ENCODE measurements at places on chromosomes 11 and 22.
A peak's percentile ranks its signal among the peaks of the same experiment; 100 is the strongest.

GRCh38 chr11:8387141-8387540 lies 123.5 kb upstream of the LMO1 start:
- DNase-seq = no peak

GRCh38 chr11:59040607-59041006 lies 45.5 kb upstream of the GLYATL1B start:
- no peak for DNase-seq

DNA sequence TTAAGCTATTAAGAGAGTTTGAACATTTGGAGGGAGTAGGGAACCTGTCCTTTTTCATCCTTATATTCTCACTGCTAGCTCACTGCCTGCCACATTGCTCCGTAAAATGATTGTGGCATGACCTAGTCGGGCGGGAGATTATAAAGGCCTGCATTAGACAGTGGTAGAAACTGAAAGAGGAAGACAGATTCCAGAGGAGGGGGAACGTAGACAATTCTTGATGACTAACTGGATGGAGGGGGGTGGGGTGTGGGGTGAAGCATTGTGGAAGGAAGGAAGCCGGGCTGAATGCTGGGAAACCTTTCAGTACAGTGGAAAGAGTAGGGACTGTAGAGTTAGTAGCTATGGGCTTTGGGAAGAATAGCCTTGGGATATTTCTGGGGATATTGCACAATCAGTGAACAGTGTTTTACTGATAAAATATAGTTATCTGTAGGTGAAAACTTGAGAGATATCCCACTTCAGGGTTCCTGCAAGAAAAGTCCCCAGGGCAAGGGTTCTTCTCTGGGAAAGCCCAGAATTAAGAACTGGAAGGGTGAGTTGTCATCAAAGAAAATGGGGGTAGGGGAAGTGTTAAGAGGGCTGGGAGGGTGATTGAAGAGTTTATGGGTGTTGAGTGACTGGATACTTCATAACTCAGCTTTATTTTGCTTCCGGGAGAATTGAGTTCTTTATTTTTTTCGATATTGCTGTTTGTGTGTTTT lies 2.1 kb downstream of the MED15 start:
- DNase-seq = no peak

DNA sequence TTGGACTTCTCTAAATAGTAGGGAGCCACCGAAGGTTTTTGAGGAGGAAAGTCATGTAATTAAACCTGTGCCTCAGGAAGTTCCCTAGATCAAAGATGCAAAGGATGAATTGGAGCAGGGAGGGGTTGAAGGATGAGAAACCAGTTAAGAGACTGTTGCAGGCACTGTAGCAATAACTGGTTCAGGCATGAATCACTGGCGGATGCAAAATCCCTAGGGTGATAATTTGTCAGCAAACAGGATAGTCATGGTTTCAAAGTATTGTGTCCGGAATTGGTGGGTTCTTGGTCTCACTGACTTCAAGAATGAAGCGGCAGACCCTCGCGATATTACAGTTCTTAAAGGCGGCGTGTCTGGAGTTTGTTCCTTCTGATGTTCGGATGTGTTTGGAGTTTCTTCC lies 19.9 kb downstream of the TRIOBP start:
- no peak for DNase-seq

- DNase-seq = no peak
Observed at GRCh38 chr11:87463486-87464102, 425.9 kb downstream of the TMEM135 start.

GRCh38 chr11:111205632-111206385 lies 39.7 kb upstream of the POU2AF2 start:
- DNase-seq = no peak

DNA sequence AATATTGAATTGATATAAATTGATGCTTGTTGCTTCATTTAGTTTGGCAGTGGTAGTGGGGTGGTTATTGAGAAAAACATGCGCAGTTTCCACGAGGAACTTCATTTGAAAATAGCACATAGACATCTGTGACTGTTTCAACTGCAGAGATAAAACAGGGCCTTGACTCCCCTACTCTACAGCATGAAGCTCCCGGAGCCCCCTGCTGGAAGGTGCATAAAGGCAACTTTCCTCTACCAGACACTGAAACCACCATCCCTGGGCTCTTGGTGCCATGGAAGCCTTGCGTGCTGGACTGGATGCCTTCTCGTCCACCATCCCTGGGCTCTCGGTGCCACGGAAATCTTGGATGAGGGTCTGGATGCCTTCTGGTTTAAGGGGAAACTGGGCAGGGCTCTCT lies 195.9 kb downstream of the CSNK2A3 start:
- DNase-seq = peak; percentile 37

DNA sequence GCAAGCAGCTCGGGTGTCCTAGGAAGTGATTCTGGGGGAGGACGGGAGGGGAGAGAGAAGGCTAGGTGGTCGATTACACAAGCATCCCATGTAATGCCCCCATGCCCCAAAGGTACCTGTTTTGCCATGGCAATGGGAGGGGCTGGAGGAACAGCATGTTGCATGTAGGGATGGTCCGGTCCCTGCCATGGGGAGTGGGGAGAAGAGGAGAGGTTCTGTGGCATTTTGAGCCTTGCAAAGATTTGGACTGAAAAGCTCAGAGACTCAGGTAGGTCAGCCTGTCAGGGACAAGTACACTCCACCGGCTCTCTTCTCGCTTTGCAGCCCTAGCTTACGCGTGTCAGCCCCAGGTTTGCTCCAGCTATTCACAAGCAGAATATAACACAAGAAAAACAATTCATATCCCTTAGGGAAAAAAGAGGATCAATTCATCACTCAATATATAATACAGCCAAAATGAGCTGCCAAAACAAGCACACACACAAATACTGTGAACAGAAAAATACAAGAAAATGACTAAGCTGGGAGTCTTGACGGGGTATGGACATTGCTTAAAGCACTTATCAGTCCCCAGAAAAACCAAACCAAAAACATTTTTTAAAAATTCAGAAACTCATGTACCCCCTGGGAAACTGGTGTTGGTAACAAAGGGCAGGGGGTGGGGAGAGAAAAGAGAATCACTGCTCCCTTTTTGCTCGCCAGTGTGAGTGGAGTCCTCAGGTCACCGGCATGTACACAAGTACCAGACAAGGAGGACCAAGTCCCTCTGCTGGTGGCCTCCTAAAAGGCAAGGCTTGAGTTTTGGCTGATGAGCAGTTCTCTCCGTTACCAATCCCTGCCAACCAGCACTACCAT lies 21.6 kb downstream of the APOL5 start:
- no peak for DNase-seq

DNA sequence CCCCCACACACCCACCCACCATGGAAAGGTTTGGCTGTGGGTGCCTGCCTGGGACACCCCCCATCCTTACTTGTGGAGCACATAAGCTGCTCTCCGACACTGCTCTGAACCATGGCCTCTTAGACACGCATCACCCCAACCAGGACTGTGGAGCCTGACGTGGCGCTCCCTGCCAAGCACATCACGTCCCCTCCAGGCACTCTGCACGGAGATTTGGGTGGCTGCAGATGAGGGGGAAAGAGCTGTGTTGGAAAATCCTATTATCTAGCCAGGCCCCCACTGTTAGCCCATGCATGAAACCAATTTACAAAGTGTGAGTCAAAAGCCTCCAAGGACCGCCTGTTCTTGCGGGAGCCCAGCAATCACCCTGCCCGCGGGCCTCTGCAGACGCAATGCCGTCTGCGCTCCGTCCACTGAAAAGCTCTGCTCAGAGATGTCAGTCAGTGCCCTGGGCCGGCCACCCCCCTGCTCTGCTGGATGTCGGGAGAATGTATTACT lies 163.4 kb upstream of the NECTIN1 start:
- no peak for DNase-seq

DNA sequence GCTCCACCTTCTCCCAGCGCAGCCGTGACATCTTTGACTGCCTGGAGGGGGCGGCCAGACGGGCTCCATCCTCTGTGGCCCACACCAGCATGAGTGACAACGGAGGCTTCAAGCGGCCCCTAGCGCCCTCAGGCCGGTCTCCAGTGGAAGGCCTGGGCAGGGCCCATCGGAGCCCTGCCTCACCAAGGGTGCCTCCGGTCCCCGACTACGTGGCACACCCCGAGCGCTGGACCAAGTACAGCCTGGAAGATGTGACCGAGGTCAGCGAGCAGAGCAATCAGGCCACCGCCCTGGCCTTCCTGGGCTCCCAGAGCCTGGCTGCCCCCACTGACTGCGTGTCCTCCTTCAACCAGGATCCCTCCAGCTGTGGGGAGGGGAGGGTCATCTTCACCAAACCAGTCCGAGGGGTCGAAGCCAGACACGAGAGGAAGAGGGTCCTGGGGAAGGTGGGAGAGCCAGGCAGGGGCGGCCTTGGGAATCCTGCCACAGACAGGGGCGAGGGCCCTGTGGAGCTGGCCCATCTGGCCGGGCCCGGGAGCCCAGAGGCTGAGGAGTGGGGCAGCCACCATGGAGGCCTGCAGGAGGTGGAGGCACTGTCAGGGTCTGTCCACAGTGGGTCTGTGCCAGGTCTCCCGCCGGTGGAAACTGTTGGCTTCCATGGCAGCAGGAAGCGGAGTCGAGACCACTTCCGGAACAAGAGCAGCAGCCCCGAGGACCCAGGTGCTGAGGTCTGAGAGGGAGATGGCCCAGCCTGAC lies 2.5 kb downstream of the TSSC4 start:
- no peak for DNase-seq

DNA sequence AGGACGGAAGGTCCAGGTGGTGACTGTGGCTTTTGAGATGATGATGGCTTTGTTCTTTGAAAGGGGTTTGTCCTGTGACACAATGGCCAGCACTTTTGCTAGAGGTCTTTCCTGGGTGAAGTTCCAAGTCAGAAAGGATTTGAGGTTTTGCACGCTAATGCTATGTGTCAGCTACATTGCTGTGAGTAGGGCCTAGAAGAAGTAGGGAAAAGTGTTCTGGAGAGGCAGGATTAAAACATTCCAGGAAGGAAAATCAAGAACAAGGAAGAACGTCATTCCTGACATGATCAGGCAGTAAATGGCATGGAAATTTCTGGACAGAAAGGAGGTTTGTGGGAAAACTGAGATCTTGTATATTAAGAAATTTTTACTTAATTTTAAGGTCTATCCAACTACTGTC lies 290.7 kb downstream of the NTM start:
- DNase-seq = no peak

DNA sequence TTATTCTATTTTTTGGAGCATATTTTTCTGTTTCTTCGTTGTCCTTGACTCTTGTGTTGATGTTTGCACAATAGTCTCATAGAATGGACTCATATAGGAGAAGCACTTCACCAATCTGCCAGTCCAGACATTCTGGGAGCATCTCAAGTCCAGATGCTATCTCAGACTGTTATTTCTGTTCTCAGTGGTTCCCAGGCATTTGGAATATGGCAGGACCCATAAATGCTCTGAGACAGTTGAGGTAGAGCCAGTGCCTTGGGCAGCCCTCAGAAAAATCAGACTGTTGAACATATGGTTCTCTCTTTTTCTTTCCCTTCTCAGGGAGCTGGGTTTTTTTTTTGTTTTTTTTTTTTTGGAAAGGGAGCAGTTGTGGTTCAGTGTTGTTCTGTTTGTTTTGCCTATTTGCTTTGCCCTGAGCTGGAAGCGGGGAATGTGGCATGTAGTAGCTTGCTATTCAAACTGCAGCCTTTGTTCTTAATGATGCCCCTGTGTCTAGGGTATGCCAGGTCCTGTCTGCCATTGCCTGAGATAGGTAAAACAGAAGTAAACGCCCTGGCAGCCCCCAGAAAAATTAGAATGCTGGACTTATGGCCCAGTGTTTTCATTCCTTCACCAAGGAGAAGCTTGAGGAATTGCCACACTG lies 3.7 kb upstream of the MS4A2 start:
- DNase-seq = no peak

DNA sequence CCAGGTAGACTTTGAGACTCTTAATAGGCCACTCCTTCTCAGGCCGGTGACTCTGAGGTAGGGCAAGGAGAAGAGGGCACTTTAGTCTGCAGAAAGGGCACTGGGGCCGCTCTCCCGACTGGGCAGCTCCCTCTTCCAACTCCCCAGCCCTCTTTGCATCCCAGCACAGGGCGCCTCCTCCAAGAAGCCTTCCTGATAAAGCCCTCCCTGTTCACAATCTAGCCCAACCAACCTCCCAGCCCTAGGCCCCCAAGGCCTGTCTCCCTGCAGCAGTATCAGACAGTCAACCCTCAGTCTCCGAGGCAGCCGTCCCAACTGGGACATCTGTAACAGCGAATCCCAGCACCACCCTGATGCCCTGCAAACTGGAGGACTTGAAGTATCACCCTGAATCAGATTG lies 14.3 kb upstream of the PDE2A start:
- DNase-seq = no peak

- no peak for DNase-seq
Observed at GRCh38 chr22:47054231-47055072, 292.0 kb downstream of the TBC1D22A start.

DNA sequence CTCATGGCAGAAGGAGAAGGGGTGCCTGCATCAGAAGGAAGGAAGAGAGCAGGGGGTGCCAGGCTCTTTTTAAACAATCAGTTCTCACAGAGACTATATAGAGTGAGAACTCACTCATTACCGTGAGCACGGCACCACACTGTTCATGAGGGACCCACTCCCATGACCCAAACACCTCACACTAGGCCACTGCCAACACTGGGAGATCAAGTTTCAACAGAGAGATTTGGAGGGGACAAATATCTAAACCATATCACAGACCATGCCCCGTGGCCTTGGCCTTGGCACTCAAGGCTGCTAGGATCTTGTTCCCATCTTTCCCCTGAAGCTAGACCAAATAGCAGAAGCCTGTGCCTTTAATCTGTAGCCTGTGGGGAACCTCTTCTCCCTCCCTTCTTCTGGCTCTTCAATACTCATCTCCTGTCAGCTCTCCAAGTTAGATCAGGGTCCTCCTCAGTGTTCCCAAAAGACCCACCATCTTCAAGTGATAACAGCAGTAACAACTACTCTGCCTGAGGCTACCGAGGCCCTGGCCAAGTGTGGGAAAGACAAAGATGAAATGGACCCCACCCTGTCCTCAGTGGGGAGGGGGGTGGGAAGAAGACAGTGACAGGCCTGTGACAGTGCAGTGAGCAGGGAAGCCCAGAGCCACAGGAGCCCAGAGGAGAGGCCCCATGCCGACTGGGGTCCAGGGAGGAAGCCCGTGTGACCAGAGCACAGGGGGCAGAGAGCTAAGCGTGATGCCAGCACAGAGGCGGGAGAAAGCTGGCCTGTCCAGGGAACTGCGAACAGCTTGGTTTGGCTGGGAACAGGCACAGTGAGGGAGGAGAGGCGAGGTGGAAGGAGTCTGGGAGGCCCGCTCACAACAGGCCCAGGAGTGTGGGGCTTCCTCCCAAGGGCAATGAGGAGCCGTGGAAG lies 72.6 kb downstream of the MYO7A start:
- DNase-seq = peak; percentile 5

GRCh38 chr11:11482730-11483129 lies 129.7 kb upstream of the CSNK2A3 start:
- DNase-seq = no peak

GRCh38 chr22:38413085-38414008 lies 41.7 kb downstream of the KCNJ4 start:
- no peak for DNase-seq

GRCh38 chr11:134760957-134761356 lies 348.9 kb upstream of the B3GAT1 start:
- DNase-seq = no peak

- DNase-seq = no peak
Observed at GRCh38 chr11:1925373-1926155, 6.1 kb downstream of the TNNT3 start.
